ENCODE measurements at places on chromosomes 4 and X.

DNA sequence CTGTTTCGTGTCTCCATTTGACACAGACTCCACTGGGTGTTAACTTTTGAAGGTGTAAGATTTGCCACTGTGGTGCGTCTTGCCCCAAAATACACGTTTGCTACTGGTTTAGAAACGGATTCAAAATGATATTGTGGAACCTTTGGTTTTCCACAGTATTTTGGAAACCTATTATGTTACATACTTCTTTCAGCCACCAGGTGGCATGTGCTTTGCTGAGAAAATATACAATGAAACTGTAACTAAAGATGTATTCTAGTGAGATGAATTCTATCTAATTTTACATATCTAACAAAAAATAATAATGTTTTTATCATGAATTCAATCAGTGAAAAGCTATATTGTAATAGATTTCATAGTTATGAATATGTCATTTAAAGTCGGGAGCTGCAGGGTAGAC lies 28.4 kb upstream of the SLITRK4 start:
- DNase-seq, result no peak

DNA sequence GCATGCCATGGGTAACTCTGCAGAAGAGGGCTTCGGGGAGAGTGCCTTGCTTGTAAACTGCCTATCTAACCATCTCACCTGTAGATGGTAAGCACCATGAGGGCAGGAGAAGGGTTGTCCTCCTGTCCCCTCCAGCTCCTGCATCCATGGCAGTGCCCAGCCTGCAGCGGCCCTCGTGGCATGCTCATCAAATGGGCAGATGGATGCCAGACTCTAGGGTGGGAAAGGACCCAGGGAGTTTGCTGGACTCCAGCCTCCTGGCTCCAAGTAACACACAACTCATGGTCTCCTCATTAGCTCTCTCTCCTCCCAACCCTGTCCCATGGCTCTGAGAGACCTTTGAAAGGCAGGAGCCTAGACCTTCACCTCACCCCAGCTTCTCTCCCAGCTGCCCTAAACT lies 29.7 kb upstream of the CRMP1 start:
- no peak for DNase-seq

GRCh38 chr4:77204621-77205020 lies 47.6 kb downstream of the CCNG2 start:
- DNase-seq, result no peak

GRCh38 chrX:78327370-78328086 lies at the start of gene CYSLTR1:
CYSLTR1 (minus strand) TSS chrX:78327611; CDS start chrX:78273746, 53,865 bp downstream.
- DNase-seq, result no peak

DNA sequence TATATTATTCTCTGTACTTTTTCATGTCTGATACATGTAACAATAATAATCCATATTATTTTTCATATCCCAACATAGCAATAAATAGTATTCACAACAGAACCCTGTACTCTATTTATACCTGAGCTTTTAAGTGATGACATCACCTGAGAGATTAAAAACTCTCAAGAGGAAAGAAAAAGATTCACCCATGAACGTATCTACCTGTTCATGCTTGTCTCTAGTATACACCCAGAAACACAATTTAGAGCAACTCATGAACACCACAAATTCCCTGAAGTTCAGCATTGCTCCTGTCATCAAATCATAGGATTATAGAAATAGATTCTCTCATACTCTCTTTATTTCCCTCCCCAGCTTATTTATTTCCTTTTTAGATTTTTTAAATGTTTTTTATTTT lies 185.9 kb downstream of the GABRB1 start:
- no peak for DNase-seq

GRCh38 chr4:108291137-108291536 lies 122.4 kb upstream of the LEF1 start:
- DNase-seq, result no peak

- DNase-seq, result no peak
These were observed 39.1 kb downstream of the HAND2 start for GRCh38 chr4:173490817-173491528.

- DNase-seq, result no peak
These were observed 1.8 kb downstream of the SEPTIN6 start for GRCh38 chrX:119690921-119691716.

DNA sequence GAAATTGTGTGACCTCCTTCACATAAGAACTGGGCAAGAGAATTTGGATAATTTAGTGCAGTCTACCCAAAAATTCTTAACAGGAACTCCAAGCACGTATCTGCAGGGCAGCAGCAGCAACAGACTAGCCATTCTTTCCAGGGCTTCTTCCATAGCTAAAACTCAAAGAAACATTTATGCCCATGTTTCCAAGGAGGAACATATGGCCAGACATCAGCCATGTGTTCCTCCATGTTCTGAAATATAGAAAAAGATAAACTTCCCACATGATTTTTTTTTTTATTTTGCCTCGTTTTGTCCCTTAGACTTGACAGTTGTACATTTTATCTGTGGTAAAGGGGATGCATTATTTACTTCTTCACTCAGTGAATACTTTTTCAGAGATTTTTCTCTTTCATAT lies 27.6 kb upstream of the CYBB start:
- DNase-seq, result no peak

- no peak for DNase-seq
These were observed 22.9 kb upstream of the CASK start for GRCh38 chrX:41946235-41946634.

GRCh38 chrX:135497736-135498135 lies 22.7 kb upstream of the INTS6L start:
- no peak for DNase-seq

DNA sequence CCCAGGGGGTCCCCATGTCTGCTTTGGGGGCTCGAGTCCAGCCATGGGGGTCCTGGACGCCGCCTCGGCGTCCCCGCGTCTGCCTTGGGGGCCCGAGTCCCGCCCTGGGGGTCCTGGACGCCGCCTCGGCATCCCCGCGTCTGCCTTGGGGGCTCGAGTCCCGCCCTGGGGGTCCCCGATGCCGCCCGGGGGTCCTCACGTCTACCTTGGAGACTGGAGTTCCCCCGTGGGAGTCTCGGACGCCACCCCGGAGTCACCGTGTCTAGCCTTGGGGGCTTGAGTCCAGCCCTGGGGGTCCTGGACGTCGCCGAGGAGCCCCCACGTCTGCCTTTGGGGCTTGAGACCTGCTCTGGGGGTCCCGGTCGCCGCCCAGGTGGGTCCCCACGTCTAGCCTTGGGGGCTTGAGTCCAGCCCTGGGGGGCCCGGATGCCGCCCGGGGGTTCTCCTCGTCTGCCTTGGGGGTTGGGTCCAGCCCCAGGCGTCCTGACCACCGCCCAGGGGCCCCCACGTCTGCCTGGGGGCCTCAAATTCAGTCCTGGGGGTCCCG lies 1.1 kb upstream of the GTPBP6 start:
- DNase-seq, result no peak

DNA sequence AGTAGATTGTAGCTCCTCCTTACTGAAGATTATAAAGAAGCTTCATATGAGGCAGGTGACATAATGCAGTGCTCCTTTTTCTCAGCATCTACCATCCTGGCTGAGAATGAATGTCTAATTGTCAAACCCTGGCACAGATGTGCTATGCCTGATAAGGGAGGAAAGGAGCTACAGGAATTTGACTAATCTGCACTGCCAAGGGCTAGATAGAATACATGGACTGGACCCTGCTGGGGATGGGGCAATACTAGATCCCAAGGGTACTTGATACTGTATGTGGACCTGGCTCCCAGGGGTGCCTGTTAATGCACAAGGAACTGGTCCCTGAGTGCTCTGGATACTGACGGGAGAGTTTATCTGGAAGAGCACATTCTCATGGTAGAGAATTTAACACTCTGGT lies 362.2 kb upstream of the EMCN start:
- no peak for DNase-seq

GRCh38 chr4:128770807-128771206 lies 38.7 kb upstream of the JADE1 start:
- no peak for DNase-seq

DNA sequence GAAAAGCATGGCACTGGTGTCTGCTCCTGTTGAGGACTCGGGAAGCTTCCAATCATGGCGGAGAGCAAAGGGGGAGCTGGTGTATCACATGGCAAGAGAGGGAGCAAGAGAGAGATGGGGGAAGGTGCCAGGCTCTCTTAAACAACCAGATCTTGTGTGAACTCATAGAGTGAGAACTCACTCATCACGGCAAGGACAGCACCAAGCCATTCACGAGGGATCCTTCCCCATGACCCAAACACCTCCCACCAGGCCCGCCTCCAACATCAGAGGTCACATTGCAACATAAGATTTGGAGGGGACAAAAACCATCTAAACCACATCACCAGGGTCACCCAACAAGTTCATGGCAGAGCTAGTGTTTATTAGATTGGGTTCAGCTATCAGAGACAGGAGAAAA lies 218.7 kb upstream of the BCOR start:
- DNase-seq, result no peak
